8988T (cell line): ENCODE measurements at places on chromosomes 5 and 9.

GRCh38 chr9:81628897-81629296 lies 60.5 kb downstream of the TLE1 start:
- no peak for DNase-seq

GRCh38 chr5:142425286-142426065 lies 100.7 kb upstream of the SPRY4 start:
- DNase-seq: no peak

DNA sequence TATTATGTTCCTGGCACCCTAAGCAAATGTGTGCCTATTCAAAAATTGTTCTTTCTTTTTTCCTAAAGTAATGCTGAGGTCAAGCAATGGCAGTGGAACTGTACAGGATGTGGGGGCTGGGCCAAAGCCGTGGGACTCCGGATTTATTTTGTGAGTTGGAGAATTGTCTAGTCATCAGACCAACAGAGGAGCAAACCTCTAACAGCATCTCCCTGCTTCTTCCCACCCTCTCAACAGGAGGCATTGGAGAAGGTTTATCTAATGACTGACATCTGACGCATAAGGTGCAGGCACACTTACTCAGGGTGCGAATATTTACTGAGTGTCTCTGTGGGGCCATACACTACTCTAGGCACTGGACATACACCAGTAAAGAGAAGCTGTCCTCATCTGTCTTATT lies 38.6 kb downstream of the MARCHF11 start:
- no peak for DNase-seq

DNA sequence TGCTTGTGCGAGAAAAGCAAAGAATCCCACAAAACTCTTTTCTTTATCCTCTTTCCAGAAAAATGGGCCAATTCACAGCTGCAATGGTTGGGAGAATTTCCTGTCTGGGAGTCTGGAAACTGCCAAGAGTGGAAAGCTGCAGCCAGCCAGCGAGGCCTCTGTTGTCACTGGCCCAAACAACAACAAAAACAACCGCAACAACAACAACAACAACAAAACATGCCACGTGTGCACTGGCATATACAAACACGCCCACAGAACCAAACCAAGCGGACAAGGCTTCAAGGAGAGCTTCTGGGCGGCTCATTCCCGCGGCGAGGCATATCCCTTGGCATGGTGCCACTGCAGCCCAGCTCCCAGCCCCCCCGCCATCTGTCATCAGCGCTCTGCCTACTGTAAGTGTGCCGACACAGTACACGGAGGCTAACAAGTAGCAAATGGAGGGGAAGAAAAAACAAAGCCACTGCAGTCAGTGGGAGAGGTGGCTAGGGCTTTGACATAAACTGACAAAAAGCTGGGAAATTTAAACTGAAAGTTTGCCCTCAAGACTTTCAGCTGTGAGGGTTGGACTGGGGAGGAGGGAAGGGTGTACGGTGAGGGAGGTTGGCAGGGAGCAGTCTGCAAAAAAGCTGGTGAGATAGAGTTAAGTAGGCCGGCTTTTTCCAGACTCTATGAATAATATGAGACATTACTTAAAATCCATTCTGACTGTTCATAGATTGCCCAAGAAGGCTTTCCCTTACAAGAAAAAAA lies 165.0 kb upstream of the ZNF462 start:
- DNase-seq: no peak

- no peak for DNase-seq
Observed at GRCh38 chr9:37618817-37619216, 26.4 kb upstream of the TOMM5 start.

DNA sequence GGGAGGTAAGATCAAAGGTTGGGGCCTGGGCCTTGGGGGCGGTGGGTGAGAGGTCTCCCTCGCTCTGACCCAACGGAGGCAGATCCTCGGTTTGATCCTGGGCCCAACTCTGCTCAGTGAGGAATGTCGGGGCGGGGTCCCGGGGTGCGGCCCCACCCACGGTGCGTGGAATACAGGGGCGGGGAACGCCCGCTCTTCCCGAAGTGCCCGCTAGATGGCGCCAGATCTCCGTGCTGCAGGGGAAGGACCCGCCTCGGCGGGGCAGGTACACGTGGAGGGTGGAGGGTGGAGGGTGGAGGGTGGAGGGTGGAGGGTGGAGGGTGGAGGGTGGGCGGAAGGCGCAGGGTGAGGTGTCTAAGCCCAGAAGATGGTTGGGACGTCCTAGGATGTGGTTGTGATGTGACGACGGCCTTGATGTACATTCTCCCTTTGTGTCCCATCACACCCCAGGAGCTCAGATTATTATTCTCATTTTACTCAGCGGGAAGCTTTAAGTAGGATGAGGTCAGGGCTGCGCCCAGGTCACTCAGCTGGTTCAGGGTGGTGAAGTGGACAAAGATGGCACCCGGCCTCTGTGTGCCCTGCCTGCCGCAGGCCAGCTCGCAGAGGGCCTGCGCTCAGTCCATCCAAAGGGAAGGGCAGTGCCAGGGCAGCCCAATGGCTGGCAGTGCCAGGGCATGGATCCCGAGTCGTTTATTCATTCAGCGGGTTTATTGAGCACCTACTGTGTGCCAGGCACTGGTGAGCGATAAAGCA lies 9.4 kb upstream of the RPS14 start:
- DNase-seq: peak; percentile 61

GRCh38 chr5:100186181-100186580 lies 349.0 kb upstream of the FAM174A start:
- no peak for DNase-seq

DNA sequence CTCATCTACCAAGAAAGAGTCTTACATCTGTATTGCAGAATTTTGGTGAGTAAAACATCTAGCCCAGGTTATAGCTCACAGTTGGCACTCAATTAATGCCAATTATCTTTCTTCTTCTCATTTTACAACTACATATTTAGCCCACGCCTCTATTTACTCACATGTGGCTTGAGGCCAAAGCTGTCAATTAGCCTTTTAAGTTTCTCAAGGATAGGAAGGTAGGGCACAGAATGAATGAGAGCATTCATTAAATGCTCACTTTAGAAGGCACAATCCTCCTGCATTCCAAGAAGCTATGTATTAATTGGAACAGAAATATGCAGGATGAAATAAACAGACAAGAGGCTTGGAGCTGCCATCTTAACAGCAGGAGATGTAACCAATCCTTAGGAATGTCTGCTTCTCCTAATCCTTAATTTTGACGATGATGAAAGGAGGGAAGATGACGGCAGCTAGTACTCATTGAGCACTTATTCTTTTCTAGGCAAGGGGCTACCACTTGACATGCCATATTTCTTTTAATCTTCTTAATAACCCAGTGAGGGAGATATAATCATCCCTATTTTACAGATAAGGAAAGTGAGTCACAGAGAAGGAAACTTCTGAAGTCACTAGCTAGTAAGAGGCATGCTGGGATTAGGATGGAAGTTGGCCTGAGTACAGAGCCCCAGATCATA lies 30.8 kb upstream of the PANK3 start:
- DNase-seq: no peak

DNA sequence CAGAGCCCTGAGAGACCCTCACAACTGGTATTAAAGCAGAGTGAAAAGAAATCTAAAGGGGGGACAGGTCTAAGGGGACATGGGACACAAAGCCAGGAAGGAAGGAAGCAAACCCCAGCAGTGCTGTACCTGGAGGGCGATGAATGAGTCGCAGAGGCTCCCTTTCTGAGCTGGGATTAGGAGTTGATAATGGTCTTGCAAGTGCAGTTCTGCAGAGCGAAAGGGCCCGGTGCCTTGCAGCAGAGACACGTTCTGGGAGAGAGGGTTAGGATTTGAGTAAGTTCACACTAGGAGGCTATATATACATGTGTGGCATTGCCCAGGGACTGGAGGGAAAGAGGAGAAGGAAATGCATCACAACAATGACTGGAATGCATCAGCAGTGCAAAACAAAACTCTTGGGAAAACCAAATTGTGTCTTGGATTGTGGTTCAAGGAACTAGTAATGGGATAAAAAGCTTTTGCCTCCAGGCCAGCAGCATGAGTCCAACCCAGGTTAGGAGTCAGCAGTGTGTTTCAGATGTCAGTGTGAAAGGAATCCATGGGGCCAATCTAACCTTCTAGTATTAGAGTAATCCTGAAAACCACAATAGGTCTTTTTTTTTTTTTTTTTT lies 38.8 kb upstream of the LIFR start:
- no peak for DNase-seq

GRCh38 chr5:44252545-44252944 lies 136.7 kb downstream of the FGF10 start:
- DNase-seq: no peak

DNA sequence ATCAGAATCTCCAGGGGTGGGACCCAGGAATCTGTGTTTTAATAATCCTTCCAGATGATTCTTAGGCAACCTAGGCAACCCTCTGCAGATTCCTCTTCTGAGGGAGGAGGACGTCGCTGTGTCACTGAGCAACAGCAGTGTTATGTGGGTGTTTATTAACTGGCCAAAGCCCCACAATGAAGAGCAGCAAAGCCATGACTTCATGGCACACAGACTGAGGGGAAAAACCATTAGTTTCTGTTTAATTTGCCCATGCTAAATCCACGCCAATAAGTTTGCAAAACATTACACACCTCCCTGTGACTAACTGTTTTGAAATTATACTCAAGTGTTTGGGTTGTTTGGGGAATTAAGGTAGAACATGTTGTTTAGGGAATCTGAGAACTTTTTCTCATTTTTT lies 83.7 kb upstream of the TMED7 start:
- DNase-seq: no peak
